Activated CD4-positive, alpha-beta T cell treated with anti-CD3 and anti-CD28 coated beads, Interleukin-2, amount 10 ng/mL, durations not matched to agents 24 days and 14 days (primary cell): ENCODE measurements at places on chromosomes 7 and 10.
A peak's percentile ranks its signal among the peaks of the same experiment; 100 is the strongest.

GRCh38 chr10:47046321-47047126 is 135.3 kb downstream of the PTPN20 start:
- DNase-seq, result no peak

DNA sequence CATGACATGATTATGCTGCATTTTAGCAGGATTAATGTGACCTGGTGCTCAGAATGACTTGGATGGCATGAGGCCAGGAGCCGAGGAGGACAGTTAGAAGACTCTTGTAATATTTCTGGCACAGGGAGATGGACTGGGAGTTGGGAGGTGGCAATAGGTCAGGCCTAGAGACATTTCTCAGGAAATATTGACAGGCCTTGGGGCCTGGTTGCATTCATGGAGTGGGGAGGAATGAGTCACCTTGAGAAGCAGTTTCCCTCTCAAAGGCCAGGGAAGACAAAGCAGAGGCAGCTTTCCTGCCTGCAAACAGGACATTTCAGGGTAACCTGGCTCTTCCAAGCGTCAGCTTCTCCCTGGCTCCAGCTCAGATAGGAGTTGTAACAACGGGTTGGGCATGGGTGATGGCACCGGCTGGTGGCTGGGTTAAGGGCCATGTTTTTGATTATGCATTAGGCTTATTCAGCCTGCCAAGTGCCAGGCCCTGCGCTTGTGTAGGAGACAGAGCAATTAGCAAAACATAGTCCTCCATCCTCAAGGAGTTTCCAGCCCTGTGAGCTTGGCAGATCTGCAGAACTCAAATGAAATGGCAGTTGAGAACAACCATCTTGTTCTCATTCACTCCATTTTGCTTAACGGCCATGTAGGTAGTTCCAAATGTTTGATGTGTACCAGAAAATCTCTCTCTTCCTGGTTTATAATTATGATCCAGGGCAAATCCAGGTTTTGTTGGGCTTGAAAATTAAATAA is 38.2 kb downstream of the HK1 start:
- no peak for DNase-seq

DNA sequence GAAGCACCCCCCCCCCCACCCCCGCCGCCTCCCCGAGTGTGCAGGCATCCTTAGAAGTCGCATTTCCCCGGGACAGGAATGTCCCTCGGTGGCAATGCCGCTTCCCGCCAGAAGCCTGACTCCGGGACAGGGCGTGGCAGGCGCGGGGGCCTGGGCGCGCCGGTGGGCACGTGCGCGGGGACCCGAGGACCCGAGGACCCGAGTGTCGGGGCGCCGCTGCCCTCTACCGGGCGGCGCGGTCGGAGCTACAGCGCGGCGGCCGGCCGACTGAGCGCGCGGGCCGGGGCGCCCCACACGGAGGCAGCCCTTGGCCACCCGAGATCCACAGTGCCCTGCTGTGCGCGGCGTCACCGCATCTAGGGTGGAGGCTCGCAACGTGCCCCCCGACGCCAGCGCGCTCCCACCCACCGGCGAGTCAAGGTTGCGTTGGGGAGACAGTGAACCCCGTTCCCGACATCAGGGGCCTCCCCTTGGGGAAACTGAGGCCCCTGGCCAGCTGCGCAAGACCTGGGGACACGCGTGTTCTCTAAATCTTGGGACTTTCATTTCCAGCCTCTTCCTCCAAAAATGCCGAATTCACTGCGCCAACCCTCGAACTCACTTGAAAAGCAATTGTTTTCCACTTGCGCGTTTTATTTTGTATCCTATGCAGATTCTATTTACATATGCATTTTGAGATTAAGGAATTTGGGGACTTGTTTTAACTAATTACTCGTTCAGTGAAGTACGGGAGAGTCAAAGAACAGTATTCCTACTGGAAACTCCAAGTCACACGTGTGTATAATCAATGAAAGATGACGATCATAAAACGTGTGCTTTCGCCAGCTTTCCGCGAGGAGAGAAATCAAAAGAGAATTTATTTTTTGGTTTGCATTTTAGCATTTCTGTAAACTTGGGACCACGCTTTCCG is 3.1 kb upstream of the CUX1 start:
- DNase-seq, result peak; percentile 87

DNA sequence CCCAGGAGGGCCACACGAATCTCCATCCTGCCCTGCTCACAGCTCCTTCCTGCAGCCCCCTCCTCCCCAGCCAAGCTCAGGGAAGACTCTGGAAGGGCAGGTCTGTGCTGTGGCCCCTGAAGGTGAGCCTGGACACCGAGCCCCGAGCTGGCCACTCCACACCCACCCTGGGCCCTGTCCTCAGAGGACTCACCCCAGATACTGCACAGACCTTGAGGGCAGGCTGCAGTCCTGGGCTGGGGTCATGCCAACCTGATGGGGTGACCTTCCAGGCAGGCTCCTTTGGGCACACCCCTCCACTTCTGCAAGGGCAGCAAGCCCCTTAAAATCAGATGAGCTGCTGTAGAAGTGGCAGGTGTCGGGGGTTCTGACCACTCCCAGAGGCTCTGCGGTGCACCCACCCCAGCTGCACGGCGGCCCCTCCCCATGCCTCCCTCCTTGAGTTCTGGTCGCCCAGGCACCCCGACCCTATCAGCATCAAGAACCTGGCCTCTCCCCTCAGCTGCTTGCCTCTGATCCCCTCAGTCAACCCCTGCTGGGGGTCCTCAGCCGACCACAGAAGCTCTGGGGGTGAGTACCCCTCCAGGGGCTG is 24.3 kb downstream of the YKT6 start:
- DNase-seq, result no peak

DNA sequence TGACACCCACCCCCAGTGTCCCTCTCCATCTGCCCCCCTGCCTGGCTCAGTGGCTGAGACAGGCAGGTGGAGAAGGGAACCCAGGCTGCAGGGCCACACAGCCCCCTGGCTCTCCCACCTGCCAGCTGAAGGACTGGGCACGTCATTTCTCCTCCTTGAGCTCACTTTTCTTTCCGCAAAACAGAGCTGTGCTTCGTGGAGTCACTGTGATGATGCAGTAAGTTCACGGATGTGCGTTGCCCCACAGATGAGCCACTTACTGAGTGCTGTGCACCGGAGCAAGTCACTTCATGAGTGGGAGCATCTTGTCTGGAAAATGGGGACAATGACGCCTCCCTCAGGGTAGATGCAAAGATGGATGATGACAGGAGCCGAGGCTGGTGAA is 2.7 kb downstream of the OPN4 start:
- DNase-seq, result no peak

DNA sequence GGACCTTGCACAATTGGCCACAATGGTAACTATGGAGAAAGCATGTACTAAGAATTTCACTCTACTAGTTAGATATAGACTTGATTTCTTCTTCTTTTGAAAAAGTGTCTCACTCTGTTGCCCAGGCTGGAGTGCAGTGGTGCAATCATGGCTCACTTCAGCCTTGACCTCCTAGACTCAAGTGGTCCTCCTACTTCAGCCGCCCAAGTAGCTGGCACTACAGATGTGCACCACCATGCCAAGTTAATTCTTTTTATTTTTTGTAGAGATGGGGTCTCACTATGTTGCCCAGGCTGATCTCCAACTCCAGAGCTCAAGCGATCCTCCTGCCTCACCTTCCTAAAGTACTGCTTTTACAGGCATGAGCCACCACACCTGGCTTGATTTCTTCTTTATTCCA is 29.1 kb downstream of the ASAH2 start:
- DNase-seq, result no peak

DNA sequence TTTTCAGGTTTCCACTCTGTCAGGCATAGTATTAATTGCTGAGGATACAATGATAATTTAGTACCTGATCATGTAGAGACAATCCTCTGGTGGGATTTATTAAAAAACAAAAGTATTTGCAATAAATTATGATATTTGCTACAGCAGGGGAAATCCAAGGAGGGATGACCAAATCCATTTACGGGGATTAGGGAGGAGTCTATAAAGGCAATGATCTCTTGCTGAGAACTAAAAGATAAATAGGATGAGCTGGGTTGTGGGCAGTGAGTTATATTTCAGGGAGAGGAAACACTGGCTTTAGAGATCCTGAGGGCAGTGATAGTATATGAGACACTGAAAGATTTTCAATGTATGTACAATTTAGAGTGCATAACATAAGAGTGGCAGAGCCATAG is 305.5 kb downstream of the GPR37 start:
- no peak for DNase-seq

GRCh38 chr7:104627516-104627915 is 299.1 kb downstream of the LHFPL3 start:
- peak; percentile 67 for DNase-seq

- no peak for DNase-seq
Measured at GRCh38 chr10:59770689-59771088, 17.4 kb upstream of the MRLN start.

DNA sequence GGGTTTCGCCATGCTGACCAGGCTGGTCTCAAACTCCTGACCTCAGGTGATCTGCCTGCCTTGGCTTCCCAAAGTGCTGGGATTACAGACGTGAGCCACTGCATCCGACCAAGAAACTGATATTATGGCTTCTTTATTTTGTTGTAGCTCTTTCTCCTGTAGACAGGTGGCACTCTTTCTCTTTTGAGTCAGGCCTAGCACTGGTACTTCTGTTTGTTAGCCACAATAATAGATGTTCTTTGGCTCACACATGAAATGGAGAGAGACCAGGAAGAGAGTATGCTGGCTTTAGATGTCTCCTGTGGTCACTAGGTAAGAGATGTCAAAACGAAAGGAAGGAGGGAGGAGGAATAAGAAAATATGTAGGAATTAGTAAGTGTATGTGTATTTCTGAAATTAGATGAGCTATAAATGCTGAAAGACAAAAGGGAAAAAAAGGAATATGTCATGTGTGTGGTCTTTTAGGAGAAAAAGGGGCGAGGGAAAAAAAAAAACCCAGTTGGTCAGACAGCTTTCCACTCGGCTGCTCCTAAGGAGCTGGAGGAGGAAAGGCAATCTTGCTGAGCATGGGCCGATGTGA is 78.7 kb downstream of the CLEC2L start:
- DNase-seq, result peak; percentile 73

- DNase-seq, result no peak
Measured at GRCh38 chr10:51301644-51302043, 227.4 kb downstream of the PRKG1 start.

DNA sequence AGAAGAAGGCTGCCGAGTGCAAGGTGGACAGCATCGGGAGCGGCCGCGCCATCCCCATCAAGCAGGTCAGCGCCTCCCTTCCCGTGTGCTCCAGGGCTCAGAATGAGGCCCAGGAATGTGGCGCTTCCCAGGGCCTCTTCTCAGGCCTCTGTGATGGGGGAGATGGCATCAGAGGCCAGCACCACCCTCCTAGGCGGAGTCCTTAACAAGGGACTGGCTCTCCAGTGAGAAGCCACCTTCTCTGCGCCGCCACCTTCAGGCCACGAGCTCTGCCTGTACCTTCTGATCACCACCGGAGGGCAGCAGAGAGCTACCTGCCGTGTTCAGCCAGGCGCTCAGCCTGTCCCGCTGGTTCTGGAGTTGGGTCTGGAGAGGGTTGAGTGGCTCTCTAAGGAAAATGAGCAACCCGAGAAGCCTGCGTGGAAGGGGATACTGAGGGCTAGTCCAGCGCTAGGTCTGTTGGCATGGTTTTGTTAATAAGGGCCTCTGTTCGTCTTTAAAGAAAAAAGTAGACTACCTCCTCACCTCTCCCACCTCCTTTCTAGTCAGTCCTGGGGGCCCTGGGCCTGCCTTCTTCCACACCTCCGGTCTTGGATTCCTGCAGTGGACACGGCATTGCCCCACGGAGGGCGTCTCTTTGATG is 37.7 kb downstream of the AGAP3 start:
- peak; percentile 95 for DNase-seq
